ENCODE measurements at places on chromosomes 1 and 21. TPM values are rescaled to one million over a fixed set of nuclear protein-coding genes. Genes with fewer than 3 reads are reported as not detected.

Gene METTL25B
- total RNA-seq = 13.2 TPM

Gene SH2D1B
- not detected for total RNA-seq

Gene TAF13
- 39.8 TPM for total RNA-seq

Gene KLF17
- not detected for total RNA-seq

Gene CR1L
- total RNA-seq = not detected

Gene SPRR2E
- total RNA-seq = not detected

Gene LRIG2
- total RNA-seq = 9.6 TPM

Gene OR2T33
- total RNA-seq = not detected

Gene KCNA3
- not detected for total RNA-seq

Gene TMEM82
- not detected for total RNA-seq

Gene ARHGEF19
- 6.2 TPM for total RNA-seq

Gene CLDN17
- total RNA-seq = not detected

Gene LELP1
- total RNA-seq = not detected

Gene SUSD4
- 0.13 TPM for total RNA-seq

Gene PCAT6
- total RNA-seq = not detected

Gene KCNK1
- not detected for total RNA-seq

Gene VHLL
- total RNA-seq = not detected

Gene OSCP1
- 3.3 TPM for total RNA-seq

Gene RNU1-4
- total RNA-seq = 6,751 TPM

Gene C1orf74
- 1.9 TPM for total RNA-seq

Gene BLACAT1
- total RNA-seq = not detected

Gene KCNJ6
- total RNA-seq = not detected

Gene NFASC
- 0.06 TPM for total RNA-seq

Gene PROX1
- 0.49 TPM for total RNA-seq

Gene TTC3
- total RNA-seq = 67.8 TPM

Gene FCGR3B
- not detected for total RNA-seq

Gene SAMSN1
- total RNA-seq = 0.25 TPM

Gene IL22RA1
- not detected for total RNA-seq

Gene TNFRSF14
- total RNA-seq = 61.0 TPM

Gene NEGR1
- 5.6 TPM for total RNA-seq

Gene DYNLT5
- total RNA-seq = 2.9 TPM

Gene TRIM58
- 0.06 TPM for total RNA-seq

Gene PLEKHG5
- 52.8 TPM for total RNA-seq

Gene PTGFR
- total RNA-seq = 0.38 TPM

Gene CTTNBP2NL
- 15.5 TPM for total RNA-seq

Gene IL24
- not detected for total RNA-seq

Gene ASPM
- total RNA-seq = 26.7 TPM

Gene GPR52
- 1.9 TPM for total RNA-seq

Gene TNFRSF9
- total RNA-seq = 0.16 TPM
